Suppressor macrophage (primary cell): ENCODE measurements at places on chromosomes 1 and 21.

DNA sequence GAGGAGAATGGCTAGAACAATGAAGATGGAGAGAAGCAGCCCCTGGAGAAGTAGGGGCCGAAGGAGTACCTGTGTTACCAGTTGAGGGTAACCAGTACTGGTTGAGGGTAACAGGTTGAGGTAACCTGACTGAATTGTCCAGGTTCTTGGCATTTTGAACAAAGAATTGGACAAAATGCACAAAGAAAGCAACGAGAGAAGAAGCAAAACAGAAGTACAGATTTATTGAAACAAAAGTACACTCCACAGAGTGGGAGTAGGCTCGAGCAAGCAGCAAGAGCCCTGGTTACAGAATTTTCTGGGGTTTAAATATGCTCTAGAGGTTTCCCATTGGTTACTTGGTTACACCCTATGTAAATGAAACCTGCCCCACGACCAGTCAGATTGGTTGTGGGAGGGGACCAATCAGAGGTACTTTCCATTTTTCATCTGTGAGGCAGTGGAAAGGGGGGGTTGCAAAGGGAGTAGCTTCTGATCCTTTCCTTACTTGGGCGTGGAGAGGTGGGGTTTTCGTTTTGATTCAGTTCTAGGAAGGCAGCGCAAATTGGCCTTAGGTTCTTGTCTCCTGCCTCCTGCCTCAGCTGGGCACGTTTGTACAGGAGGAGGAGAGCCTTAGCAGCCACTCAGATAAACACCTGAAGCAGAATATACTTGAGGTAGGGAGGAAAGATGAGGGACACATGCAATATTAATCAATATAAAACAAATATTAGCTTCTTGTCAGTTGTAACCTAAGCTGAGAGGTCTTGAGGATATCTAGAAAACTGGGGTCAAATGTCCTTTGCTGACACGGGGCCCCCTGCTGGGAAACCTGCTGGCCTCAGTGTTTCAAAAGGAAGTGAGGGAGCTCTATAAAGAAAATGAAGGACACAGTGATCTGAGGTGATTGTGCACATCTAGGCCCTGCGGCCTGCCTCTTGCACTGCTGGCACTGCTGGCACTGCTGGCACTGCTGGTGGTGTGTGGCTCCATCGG is 14.3 kb upstream of the LSM10 start:
- DNase-seq, result peak; percentile 35

- no peak for DNase-seq
Measured at GRCh38 chr1:163412221-163412620, 90.5 kb downstream of the NUF2 start.

- no peak for DNase-seq
Measured at GRCh38 chr1:40858856-40859416, 3.2 kb downstream of the CITED4 start.

DNA sequence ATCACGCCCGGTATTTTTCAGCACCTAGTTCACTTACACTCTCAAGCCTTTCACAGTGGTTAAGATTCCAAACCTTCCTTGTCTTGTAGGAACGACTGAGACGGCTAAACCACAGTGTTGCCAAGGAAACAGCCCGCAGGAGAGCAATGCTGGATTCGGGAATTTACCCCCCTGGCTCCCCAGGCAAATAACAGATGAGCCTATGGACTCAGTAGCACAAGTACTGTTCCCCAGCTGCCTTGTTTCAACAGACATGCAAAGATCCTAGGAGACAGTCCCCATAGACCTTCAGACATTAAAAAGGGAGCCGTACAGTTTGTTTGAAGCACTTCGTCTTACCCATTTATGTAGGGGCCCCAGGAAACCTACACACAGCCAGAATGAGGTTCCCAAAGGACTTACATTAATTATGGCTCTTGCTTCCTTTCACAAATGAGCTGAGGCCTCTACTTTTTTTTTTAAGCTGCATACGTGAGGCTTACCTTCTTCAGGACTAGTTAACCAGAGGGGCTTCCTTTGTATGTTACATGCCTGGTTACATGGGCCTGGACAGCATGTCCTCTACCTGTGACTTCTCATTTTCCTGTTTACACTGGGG is 2.7 kb downstream of the SNAPIN start:
- no peak for DNase-seq

- DNase-seq, result peak; percentile 74
Measured at GRCh38 chr1:35574655-35575415, 1.7 kb downstream of the TFAP2E start.

GRCh38 chr1:86779308-86780191 is 75.2 kb downstream of the SH3GLB1 start:
- DNase-seq, result no peak

DNA sequence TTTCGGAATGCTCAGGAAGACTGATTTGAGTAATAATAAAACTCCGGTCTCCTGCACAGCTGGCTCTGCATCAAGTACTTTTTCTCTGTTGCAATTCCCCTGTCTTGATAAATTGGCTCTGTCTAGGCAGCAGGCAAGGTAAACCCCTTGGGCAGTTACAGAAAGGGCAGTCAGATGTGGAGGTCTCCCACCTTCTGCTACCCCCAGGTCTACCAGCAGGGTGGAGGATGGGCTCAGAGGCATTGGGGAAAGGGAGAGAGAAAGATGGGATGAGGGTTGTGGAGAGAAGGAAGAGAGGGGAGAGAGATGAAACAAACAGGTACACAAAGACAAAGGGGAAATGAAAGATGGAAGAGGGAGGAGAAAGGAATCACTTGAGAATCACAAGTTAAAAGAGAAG is 156.8 kb downstream of the MIS18A start:
- no peak for DNase-seq

GRCh38 chr1:204673909-204674649 is 11.5 kb downstream of the LRRN2 start:
- DNase-seq, result no peak

DNA sequence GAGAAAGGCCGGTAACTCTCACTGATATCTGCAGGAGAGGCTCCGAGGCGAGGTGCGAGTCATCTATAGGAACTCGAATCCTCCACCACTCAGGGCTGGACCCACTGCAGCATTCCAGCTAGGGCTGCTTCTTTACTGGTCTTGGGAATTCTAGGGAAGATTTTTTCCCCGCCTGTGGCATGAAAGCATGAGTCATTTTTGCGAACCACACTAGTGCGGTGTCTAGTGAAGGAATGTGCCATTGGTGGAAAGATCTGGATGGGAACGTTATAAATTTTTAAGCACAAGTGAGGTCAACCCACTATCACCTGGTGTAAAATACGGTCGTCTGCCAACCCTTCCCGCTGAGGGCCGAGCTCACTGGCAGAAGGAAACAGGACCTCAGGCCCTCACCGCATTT is 49.7 kb downstream of the SYF2 start:
- no peak for DNase-seq

DNA sequence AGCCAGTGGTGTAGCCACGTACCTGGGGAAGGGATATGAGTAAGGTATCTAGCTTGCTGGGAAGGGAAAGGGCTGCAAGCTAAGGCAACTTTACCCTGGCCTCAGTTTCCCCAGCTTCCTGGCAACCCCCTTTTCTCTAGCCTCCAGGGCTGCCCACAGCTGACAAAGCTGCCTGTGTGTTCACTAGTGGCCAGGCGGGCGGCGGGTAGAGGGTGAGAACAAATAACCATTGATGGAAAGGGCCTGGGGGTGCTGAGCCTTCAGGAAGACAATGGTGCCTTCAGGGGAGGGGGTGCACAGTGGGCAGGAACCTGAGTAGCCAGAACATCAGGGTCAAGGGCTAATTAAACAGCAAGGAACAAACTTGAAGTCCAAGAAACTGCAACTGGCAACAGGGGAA is 6.1 kb downstream of the CERS2 start:
- DNase-seq, result no peak

DNA sequence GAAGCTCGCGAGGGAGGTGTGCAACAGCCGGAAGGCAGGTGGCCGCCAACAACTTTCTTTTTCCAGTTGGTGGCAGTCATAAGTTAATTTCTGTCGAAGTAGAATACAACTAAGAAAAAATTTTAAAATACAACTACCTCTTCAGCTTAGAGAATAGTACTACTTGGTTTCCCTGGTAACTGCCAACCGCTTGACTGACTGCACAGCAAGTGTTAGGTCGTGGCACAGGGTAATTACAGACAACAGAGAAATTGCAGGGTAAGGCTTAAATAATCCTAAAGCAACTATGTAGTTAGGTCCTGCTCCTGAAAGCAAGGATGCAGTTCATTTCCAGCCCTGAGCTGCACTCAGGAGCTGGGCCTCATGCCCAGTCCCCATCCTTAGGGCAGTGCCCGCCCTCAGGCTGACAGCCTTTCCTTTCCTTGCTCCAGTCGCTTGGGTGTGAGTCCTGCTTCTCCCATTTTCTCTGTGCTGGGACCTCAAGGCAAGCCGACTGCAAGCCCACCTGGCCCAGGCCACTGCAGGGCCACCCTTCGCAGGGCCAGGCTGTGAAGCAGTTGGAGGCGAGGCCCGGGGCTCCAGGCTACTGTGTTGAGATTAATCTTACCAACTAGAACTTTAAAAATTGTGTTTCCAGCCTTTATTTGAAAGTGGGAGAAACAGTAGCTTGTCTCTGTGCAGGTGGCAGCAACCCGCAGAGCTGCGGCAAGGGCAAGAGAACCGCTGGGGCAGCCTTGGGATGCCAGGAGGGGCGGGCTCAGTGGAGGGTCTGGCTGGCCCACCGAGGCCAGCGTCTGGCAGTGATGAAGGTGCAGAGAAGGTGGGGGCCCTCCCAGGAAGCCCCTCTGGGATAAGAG is 148.3 kb downstream of the PCBP3 start:
- DNase-seq, result no peak

DNA sequence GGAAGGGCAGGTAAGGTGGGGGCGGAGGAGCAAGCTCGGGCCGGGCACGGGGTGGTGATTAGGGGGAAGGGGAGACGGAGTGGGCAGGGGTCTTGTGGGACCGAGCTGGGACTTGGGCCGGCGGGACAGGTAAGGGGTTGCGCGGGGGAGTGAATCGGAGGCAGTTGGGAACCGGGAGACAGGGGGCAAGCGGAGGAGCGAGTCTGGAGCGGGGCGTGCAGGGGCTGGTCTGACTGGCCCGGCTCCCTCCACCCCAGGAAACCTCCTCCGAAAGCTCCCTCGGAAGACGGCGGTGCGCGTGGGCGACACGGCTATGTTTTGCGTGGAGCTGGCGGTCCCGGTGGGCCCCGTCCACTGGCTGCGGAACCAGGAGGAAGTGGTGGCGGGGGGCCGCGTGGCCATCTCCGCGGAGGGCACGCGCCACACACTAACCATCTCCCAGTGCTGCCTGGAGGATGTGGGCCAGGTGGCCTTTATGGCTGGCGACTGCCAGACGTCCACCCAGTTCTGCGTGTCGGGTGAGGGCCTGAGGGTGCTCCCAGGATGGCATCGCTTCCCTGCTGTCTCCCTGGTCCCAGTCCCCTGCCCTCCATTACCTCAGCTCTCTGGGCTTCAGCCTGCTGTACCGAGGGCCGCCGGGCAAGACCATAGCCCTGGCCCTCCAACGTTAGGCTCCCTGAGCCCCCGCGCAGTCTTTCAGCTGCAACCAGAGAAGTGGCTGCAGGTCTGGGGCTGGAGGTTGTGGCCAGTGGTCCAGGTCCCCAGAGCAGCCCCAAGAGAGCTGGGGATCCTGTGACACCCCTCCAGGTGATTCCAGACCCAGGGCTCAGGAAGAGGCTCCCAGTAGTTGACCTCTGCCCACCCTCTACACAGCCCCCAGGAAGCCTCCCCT is 6.3 kb downstream of the OBSCN start:
- no peak for DNase-seq

- no peak for DNase-seq
Measured at GRCh38 chr1:100354971-100355394, 2.7 kb downstream of the CDC14A start.

DNA sequence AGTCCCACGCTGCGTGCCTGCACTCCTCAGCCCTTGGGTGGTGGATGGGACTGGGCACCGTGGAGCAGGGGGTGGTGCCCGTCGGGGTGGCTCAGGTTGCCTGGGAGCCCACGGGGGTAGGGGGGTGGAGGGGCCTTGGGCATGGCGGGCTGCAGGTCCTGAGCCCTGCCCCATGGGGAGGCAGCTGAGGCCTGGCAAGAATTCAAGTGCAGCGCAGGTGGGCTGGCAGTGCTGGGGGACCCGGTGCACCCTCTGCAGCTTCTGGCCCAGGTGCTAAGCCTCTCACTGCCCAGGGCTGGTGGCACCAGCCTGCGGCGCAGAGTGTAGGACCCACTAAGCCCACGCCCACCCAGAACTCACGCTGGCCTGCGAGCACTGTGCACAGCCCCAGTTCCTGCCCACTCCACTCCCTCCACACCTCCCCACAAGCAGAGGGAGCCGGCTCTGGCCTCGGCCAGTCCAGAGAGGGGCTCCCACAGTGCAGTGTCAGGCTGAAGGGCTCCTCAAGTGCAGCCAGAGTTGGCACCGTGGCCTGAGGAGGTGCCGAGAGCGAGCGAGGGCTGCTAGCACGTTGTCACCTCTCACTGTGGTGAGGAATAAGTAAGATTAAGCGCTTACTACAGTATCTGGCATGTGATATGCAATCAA is 12.8 kb downstream of the TNNI3K start:
- DNase-seq, result no peak

DNA sequence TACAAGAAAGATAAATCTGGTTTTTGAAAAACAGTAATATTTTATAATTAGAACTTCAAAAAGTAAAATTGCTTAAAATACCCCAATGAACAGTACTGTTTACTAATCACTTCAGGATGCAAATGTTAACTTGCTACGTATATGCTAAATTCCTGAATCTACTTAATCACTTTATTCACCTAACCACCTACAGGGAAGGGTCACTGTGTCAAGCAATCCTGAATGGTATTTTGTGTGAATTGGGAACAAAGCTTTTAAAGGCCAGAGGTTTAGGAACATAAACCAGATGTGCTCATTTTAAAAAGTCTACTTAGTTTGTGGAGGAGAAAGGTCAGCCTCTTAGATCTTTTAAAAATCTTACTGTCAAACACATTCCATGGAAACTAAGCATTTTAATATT is 1143.0 kb upstream of the ADGRL2 start:
- DNase-seq, result no peak

- DNase-seq, result no peak
Measured at GRCh38 chr1:38558500-38559445, 300.8 kb downstream of the RRAGC start.

- DNase-seq, result no peak
Measured at GRCh38 chr1:91924146-91924545, 25.1 kb upstream of the BRDT start.

DNA sequence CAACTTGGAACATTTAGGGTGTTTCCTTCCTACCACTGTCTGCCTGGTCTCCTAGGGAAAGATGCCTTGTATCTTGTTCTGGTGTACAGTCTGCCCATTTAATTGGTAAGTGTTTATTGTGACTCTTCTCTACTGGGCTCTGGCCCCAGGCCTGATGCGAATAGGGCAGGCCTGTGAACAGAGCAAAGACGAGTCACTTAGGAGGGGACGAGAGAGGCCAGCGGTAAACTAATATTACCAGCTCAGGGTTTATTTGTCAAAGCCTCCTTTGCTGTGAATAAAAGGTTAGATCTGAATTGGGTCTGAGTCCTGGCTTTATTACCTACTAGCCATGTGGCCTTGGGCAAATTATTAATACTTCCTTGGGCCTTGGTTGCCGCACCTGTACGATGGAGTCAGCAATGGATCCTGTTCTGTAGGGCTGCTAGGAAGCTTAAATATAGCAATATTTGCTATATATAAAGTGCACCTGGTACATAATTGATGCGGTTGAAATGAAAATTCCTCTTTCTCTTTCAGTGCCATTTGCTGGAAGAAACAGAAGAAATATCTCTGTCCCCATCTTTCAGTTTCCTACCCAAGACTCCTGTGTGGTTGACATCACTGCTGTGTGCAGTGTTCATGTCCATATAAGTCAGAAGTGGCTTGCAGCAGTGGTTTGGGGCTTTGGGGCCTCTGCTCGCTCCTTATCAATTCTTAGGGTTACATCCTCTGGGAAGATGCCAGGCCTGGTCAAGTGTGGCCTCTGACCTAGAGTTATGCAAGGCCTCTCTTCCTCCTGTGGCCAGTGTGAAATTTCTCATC is 32.4 kb downstream of the MAPKAPK2 start:
- no peak for DNase-seq

- no peak for DNase-seq
Measured at GRCh38 chr1:156833603-156834002, 17.0 kb upstream of the SH2D2A start.
